ENCODE measurements at places on chromosomes 6 and 20.
A peak's percentile ranks its signal among the peaks of the same experiment; 100 is the strongest.

DNA sequence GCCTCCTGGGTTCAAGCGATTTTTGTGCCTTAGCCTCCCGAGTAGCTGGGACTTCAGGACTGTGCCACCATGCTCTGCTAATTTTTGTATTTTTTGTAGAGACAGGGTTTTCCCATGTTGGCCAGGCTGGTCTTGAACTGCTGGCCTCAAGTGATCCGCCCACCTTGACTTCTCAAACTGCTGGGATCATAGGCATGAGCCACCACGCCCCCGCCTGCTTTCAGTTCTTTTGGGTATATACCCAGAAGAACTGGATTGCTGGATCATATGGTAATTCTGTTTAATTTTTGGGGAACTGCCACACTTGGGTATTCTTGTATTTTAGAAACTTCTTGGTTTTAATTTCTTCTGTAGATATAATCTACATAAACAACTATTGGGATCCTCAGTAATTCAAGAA, 17.0 kb downstream of the CDS2 start:
- DNase-seq: peak; percentile 28

GRCh38 chr6:25497383-25498040, 154.5 kb upstream of the SCGN start:
- DNase-seq: no peak

DNA sequence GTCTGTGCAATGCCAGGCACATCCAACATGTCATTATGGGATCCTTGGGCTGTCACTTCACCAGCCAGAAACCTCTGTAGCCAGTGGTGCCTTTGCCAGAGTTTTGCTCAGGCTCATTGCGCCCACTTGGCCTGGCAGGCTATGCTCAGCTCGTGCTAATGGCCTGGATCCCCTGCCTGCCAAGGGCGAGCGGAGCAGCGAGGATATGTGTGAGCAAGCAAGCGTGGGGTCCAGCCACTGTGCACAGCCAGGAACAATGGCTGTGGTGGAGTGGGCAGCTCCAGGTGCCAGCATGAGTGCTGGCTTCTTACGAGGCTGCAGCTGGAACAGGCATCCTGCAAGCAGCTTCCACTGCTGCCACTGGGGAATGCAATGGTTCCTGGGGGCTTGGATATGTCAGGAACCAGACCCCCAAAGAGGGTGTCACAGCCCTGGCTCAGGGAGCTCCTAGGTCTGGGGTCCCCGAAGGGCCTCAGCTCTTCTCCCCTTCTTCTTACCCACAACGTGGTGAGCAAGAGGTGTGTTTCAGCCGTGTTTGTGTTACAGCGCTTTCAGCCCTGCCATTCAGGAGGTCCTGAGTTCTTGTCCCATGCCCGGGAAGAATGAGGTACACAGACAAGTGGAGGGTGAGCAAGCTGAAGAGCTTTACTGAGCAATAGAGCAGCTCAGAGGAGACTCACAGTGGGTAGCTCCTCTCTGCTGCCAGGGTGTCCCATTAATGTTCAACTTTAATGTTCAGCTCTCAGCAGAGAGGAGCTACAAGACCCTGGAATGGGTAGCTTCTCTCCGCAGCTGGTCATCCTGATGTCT, 22.3 kb upstream of the TOP1 start:
- DNase-seq: no peak

- peak; percentile 85 for DNase-seq
These were observed at the start of gene PRRC2A for GRCh38 chr6:31620586-31621319. PRRC2A (plus strand) TSS chr6:31620715; CDS start chr6:31622790, 2,075 bp downstream.

- no peak for DNase-seq
These were observed 28.6 kb downstream of the DDX27 start for GRCh38 chr20:49247792-49248191.

DNA sequence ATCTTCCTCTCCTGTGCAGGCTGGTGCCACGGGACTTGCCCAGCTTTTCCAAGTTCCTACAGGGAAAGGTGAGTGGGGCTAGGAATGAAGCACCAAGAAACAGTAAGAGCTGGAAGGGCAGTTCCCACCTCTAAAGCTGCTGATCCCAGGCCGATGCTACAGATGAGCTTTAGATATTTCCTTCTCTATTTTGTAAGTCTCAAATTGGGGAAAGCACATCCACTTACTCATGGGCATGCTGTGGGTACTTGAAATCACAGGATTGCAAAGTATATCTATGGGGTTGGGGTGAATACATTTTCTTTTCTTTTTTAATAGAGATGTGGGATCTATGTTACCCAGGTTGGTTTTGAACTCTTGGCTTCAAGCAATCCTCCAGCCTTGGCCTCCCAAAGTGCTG, 3.1 kb downstream of the ZBTB2 start:
- no peak for DNase-seq

- DNase-seq: no peak
These were observed 81.2 kb downstream of the THBS2 start for GRCh38 chr6:169172456-169172855.

- DNase-seq: no peak
These were observed 242.6 kb downstream of the DOK5 start for GRCh38 chr20:54717983-54718382.

- DNase-seq: no peak
These were observed 6.4 kb upstream of the SLC2A12 start for GRCh38 chr6:134058622-134059366.

DNA sequence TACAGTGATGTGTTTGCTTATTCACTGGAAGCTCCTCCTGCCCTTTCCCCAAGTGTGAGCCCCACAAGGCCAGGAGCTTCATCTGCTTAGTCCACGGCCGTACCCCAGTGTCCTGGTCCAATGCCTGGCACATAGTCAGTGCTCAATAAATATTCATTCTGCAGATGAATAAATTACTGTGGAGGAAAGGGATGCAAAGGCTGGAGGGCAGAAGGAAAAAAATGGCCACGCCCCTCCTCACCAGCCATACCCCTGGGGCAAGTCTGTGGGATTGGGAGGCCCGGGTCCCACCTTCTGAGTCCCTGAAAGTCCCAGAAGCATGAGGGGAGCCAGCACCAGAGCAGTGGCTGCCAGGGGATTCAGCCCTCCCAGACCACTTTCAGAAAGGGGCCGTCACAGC, 65.5 kb downstream of the GRM4 start:
- no peak for DNase-seq

- no peak for DNase-seq
These were observed 28.1 kb upstream of the IBTK start for GRCh38 chr6:82275686-82276085.

GRCh38 chr6:87723170-87724078, 21.4 kb upstream of the AKIRIN2 start:
- no peak for DNase-seq

GRCh38 chr20:17872434-17872833, 96.2 kb downstream of the SNX5 start:
- DNase-seq: no peak

DNA sequence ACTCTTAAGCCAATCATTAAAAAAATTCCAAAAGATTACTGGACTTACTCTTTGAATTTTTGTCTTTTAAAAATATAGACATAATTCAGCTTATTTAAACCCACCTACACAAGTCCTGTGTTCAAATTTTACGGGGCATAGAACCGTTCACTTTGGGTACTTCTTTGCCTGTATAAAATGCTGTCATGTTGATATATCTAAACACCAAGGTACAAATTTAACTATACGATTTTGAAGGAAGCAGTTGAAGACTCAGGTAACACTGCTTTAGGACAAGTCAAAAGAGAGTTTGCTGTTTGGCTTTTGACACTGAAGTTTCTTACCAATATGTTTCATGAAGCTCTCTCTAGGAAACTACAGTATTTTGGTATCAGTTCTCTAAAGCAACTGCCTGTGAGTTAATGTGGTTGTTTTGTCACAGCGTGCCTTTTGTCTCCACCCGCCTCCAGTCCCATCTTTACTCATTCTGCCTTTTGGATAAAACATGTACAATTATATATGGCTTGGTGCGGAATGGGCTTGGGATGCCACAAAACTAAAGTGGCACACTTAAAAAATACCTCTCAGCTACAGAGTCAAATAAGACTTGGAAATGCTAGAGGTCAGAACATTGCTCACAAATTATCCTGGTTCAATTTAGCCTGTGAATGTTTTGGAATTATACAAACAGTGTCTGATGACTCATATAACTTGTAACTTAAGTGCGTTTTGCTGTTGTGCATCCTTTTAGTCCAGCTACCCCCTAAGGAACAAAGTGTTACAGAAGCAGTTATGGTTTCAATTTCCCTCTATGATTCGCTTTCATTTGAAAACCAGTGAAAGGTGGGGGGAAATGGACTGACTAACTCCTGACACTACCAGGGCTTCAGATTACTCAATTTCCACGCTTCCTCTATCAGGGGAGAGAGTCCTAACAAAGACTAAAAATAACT, 38.7 kb downstream of the RGS17 start:
- DNase-seq: no peak

GRCh38 chr6:139977887-139978332, 603.5 kb upstream of the CITED2 start:
- DNase-seq: no peak

GRCh38 chr20:10260316-10260715, 41.7 kb downstream of the SNAP25 start:
- DNase-seq: no peak

GRCh38 chr6:4979426-4979825, 24.4 kb downstream of the RPP40 start:
- no peak for DNase-seq

DNA sequence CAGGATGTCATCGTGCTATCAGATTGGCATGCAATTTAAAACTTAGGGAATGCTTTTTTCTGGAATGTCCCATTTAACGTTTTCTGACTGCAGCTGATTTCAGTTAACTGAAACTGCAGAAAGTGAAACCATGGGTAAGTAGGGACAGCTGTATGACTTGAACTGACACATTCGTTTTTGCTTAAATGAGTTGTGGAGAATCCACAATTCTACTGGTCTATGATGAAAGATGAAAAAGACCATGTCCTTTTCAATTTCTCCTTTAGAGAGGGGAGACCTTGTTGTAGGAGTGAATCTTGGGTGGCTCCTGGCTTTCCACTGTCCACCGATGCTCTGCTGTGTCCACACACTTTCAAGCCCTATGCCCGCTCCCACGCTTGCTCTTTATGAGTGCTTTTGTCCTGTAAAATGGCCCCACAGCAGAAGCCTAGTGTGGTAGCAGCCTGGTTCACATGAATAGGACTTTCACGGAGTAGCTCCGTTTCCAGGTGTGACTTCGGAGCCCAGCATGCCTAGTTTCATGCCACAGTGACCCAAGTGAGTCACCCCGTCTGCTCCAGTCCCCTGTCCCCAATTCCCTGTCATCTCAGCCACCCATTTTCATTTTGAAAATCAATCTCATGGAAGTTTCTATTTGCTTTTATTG, 21.9 kb downstream of the DYNLT1 start:
- no peak for DNase-seq

GRCh38 chr6:44217332-44218143, 812 bp downstream of the MYMX start:
- DNase-seq: no peak

DNA sequence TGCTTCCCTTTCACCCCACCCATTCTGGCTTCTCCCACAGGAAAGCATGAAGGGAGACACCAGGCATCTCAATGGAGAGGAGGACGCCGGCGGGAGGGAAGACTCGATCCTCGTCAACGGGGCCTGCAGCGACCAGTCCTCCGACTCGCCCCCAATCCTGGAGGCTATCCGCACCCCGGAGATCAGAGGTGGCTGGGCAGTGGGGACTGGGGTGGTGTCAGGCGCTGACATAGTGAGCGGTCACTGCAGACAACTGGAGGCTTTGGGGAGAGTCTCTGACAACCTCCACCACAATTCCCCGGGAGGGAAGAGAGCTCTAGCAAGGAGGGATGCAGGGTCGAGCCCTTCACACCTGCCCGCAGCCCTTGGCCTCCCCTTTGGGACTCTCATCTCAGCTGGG, 18.1 kb downstream of the DNMT3B start:
- no peak for DNase-seq

DNA sequence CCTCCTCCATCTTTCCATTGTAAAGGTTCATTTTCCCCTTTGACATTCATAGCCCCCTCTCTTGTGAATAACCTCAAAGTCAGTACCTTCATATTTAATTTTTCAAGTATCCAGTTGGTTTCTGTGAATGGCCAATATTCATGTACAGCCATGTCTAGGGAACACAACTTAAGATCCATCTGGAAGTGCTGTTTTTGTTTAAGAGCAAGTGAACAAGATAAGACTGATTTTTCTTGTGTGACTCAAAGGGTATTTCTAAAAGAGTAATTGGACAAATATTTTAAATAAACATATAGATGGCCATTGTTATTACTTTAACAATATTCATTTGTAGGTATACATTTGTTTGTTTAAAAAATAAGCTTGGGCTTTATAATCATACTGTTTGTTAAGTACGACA, 92.9 kb downstream of the RTN4IP1 start:
- DNase-seq: no peak

- DNase-seq: no peak
These were observed 96.1 kb downstream of the FOXO3 start for GRCh38 chr6:108656836-108657235.

- no peak for DNase-seq
These were observed 87.0 kb upstream of the HMGCLL1 start for GRCh38 chr6:55666037-55666436.

DNA sequence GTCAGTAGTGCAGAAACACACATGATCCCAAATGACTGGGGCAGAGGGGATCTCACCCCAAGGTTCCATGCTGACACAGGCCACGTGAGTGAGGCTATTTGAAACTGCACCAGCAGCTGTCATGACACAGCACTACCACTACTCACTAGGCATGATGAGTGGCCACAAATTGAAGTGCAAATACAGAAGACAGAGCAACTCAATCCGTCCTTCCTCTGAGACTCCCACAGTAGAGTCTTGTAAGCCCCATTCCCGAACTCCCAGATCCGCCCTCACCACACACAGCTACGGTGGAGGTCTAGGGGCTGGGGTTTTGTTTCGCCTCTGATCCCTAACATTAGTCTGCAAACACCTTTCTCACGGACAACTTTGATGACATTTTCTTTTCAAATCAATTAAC, 113.3 kb upstream of the NUP153 start:
- no peak for DNase-seq

- peak; percentile 33 for DNase-seq
These were observed 636 bp downstream of the SRF start for GRCh38 chr6:43171707-43172103.

GRCh38 chr6:159836718-159837490, 36.8 kb downstream of the PNLDC1 start:
- no peak for DNase-seq

GRCh38 chr20:62068997-62069396, 3.3 kb upstream of the TAF4 start:
- DNase-seq: no peak

DNA sequence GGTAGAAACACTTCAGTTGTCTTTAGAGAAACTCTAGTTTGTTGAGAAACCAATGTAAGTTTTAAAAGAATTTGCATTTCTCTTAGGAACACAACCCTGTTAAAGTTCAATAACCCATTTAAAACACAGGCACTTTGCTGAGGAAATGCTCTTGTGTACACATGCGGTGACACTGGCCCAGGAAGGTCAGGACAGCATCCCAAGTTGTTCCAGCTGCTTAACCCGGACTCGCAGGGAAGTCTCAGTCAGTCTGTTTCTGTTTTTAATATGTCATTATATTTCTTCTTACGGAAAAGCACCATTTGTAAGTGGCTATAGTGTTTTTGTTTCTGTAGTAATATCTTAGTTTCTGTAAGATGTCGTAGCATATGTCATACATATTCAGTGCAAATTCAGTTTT, 36.9 kb downstream of the RIN2 start:
- DNase-seq: no peak

GRCh38 chr6:98944598-98945081, 3.1 kb downstream of the FBXL4 start:
- no peak for DNase-seq
